ENCODE measurements at places on chromosomes 5 and 9.

DNA sequence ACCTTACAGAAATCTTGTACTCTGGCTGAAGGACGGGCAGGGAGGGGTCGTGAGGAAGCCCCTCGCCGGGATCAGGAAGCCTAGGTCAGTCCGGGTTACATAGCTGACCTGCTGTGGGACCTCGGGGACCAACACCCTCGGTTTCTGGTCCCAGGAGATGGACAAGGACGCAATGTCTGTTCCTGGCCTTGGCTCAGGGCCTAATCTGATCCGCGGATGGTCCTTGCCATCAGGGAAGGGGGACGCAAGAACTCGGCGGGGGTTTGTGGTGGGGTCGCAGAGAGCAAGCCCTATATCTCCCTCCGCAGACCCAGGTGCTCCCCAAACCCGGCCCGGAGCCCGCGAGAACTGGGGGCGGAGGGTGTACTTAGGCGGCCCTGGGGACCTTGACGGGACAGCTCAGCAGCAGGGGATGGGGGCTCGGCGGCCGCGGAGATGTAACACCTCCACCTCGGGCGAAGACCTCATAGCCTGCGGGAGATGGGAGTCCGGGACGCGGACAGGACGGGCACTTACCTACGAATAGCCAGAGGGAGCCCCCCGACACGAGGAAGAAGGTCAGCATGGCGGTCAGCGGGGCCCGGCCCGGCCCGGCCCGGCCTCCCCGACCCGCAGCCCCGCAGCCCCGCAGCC lies 353 bp downstream of the ACSL6 start:
- DNase-seq = no peak

- DNase-seq = no peak
These were observed 16.0 kb downstream of the ENC1 start for GRCh38 chr5:74624501-74624900.

- peak; percentile 44 for DNase-seq
These were observed 1.9 kb upstream of the SPDL1 start for GRCh38 chr5:169581580-169582227.

DNA sequence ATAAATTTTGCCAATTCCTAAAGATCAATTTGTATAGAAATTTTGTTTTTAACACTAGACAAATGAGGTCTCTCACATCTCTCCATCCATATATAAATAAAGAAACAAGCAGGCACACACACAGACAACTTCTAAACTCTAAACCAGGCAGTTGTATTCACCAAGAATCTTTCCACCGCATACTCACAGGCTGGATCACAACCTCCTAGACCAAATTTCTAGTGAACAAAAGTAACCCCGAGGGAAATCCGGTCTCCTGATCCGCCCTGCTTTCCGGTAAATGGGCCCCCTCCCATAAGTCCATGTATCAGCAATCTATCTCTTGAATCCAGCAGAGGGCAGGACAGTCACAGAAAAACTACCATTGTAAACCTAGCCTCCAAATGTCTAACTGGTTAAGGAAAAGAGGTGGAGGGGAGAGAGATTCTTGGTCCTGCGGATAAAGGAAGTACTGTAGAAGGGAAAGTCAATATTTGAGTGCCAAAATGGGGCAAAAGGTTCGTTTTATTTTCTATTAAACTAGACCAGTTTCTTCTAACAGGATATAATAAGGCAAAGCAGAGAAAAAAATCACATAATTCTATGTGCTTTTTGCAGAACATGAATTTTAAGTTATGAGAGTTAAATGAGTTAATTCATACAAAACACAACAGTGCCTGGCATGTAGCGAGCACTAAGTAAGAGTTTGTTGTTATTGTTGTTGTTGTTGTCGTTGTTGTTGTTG lies 4.8 kb upstream of the SMU1 start:
- DNase-seq = peak; percentile 93

- no peak for DNase-seq
These were observed 48.0 kb upstream of the FBXL7 start for GRCh38 chr5:15452030-15452429.

DNA sequence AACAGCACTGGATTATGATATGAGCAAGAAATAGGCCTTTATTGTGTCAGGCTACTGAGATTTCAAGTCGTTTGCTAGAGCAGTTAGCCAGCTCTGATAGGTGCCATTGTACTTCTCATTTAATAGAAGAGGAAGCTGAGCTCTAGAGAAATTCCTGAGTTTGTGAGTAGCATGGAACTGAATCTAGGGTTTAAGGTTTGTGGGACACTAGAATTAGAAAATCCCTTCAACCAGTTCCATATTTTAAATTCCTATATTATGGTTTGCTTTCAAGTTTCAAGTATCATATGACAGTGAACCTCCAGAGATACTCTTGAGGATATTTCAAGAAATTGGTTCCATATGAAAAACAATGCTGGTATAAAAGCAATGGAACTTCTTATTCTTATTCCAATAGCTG lies 87.6 kb downstream of the ANKRD55 start:
- no peak for DNase-seq

DNA sequence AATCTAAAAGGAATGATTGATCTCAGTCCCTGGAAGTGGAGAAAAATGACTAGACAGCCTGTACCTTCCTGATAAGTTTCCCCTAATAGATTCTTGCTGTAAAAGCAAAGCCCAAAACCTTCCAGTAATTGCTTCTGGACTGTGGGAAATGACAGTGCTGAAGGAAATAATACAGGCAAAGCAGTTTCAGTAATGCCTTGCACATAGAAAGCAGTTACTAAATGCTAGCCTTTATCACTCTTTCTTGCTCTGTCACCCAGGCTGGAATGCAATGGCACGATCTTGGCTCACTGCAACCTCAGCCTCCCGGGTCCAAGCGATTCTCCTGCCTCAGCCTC lies 50.3 kb downstream of the MAP1B start:
- DNase-seq = no peak

DNA sequence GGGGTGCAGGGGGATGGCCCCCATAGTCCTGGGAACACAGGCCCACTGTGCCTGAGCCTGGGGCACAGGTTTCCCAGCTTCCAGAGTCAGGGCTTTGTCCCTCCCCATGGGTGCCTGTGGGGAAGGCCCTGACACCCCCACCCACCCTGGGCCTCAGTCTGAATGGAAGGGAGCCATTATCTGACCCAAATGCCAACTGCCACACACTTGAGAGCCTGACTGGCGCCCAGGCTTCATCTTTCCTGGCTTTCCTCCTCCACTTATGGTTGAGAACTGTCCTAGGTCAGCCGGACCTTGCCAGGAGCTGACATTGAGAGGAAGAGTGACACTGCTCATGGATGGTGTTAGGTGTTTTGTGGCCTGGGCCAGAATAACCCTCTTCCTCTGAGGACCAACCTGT lies 24.0 kb downstream of the SH3PXD2B start:
- no peak for DNase-seq

- DNase-seq = no peak
These were observed 287.1 kb upstream of the ADRA1B start for GRCh38 chr5:159629158-159629557.

- DNase-seq = no peak
These were observed 8.2 kb downstream of the LIFR start for GRCh38 chr5:38548064-38548759.

GRCh38 chr5:89946508-89946907 lies 463.0 kb downstream of the CETN3 start:
- no peak for DNase-seq

DNA sequence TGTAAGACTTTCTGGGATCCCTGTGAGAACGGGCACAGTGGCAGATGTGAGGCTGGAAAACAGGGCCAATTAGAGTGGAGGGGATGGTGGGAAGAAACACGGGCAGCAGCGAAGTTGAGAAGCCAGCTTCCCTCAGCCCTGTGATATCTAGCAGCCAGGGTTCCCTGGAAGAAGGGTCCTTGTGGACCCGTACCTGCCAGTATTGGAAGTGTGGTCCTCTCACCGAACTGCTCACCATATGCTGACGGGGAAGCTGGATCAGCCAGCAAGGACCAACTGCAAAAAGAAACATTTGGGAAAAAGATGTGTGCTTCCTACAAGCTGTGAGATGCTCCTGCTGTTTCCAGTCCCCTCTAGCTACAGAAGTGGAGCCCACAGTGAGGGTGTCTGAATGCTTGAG lies 13.6 kb downstream of the CKMT2 start:
- no peak for DNase-seq

DNA sequence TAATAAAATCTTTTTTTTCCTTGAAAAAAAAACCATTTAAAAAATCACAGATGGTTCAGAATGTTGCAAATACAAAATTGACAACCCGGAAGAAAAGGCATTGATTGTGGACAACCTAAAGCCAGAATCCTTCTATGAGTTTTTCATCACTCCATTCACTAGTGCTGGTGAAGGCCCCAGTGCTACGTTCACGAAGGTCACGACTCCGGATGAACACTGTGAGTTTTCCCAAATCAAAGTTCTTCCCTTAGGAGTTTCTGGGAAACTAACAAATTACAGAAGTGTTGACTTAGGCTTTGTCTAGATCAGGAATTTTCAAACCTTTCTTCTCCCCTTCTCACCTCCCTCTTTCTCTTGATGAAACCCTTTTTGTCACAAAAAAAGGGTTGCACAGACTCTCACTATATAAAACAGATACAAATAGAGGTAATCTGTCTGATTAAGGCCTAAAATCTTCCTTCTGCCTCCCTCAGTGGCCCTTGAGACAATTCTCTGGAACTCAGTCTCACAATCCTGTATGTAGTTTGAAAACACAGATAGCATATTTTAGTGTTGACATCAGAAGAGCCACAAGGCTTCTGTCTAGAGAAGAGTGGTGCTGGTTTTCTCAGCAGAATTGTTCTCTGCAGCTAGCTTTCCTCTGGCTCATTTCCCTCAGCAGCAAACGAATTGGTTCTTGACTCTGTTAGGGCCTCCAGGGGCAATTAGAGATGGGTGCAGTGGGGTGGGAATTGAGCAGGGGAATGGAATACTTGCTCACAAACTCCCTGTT lies 79.5 kb downstream of the OSMR start:
- no peak for DNase-seq
